ENCODE measurements at places on chromosomes 4 and X.

- ATAC-seq: no peak
Observed at GRCh38 chr4:94548571-94548970, 96.8 kb downstream of the PDLIM5 start.

- ATAC-seq: no peak
Observed at GRCh38 chr4:105145156-105145902, 1.3 kb upstream of the TET2 start.

GRCh38 chr4:121255986-121256750 lies 92.0 kb upstream of the TNIP3 start:
- no peak for ATAC-seq

DNA sequence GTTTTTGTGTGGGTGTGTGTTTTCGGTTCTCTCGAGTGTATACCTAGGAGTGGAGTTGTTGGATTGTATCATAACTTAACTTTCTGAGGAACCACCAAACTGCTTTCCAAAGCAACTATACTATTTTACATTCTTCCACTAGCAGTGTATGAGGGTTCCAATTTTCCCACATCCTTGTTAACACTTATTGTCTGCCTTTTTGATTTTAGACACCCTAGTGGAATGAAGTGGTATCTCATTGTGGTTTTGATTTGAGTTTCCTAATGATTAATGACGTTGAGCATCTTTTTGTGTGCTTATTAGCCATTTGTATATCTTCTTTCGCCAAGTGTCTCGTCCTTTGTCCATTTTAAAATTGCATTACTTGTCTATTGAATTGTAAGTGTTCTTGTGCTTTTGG lies 118.6 kb downstream of the REPS2 start:
- ATAC-seq: no peak

- peak; percentile 57 for ATAC-seq
Observed at GRCh38 chrX:103151799-103152198, 58.9 kb upstream of the NXF3 start.

GRCh38 chr4:136985683-136986082 lies 546.6 kb downstream of the PCDH18 start:
- ATAC-seq: no peak

DNA sequence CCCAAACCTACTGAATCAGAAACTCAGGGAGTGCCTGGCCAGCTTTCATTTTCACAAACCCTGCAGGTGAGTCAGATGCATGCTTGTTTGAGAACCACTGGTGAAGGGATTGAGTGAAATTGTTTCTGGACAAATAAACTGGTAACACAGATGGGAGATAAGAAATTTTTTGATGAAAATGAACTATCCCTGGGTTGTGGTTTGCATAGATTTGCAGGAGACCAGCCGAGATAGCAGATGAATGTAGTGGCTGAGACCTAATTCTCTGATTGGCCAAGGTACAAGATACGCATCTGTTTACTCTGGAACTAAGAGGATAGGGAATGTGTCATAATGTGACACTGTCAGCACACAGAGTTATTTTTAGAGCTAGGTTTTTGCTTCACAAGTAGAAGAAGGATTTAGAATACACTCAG lies 117.8 kb upstream of the NOCT start:
- peak; percentile 65 for ATAC-seq
